Stimulated activated CD4-positive, alpha-beta T cell treated with anti-CD3 and anti-CD28 coated beads, Interleukin-2, amount 100 ng/mL, for 24 hours (primary cell): ENCODE measurements at places on chromosomes 5 and 9.

- no peak for DNase-seq
Measured at GRCh38 chr5:36664766-36665165, 58.4 kb downstream of the SLC1A3 start.

GRCh38 chr9:137145731-137146526 lies 7.0 kb downstream of the GRIN1 start:
- no peak for DNase-seq

GRCh38 chr5:134171972-134172371 lies 4.8 kb downstream of the SKP1 start:
- DNase-seq: no peak

GRCh38 chr5:34626036-34626435 lies 30.1 kb upstream of the RAI14 start:
- no peak for DNase-seq

GRCh38 chr9:35914301-35914807 lies 5.1 kb downstream of the SPAAR start:
- no peak for DNase-seq

GRCh38 chr5:127684726-127685467 lies 18.3 kb upstream of the CCDC192 start:
- DNase-seq: no peak

DNA sequence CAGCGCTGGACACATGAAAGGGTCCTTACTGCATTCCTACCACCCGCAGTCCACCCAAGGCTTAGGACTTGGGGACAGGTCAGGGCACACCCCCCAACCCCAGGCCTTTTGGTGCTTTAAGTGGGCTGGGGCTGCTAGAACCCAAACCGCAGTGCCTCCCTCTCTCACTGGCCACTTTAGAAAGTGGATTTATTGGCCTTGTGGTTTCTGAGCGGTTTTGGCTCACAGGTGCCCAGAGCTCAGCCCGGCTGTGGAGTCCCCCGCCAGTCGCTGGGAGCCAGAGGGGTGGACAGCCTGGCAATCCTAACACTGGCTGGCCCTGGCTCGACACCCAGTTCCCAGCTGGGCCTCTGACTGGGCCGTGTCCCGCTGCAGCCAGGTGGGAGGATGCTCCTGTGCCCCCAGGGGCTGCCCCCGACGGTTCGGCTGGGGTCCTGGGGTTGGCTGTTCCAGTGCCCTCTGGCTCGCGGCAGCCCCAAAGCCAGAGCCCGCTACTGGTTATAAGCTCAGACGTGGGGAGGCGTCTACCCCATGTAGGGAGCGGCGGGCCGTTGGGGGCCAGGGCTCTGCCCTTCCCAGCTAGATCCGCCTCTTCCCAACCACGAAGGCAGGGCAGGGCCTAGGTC lies 65.2 kb upstream of the RNU6ATAC start:
- no peak for DNase-seq

- no peak for DNase-seq
Measured at GRCh38 chr5:135296900-135297816, 101.9 kb downstream of the MACROH2A1 start.

- DNase-seq: no peak
Measured at GRCh38 chr5:158287643-158288271, 428.8 kb upstream of the CLINT1 start.

GRCh38 chr5:11928909-11929308 lies 24.7 kb upstream of the CTNND2 start:
- no peak for DNase-seq

DNA sequence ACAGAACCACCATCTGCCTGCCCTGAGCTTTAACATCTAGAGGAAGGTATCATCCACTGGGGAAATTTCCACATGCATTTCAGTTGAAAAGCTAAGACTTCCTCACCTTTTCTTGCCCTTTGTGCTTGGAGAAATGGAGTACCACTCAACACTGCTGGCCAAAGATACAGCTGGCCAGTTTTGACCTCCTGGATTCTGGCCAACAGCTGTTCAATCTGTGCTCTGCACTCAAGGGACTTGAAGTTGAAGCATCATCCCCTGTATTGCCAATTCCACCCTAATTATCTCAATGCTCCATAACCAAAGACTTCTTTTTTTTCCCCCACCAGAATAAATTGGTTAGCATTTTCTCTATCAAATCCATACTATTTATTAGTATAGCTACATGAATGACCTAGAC lies 70.4 kb upstream of the PRDM9 start:
- DNase-seq: no peak

- DNase-seq: no peak
Measured at GRCh38 chr5:136192526-136193321, at the start of gene SMIM32. Gene SMIM32 (minus strand): TSS chr5:136193162. CDS start chr5:136192524, 638 bp downstream.

DNA sequence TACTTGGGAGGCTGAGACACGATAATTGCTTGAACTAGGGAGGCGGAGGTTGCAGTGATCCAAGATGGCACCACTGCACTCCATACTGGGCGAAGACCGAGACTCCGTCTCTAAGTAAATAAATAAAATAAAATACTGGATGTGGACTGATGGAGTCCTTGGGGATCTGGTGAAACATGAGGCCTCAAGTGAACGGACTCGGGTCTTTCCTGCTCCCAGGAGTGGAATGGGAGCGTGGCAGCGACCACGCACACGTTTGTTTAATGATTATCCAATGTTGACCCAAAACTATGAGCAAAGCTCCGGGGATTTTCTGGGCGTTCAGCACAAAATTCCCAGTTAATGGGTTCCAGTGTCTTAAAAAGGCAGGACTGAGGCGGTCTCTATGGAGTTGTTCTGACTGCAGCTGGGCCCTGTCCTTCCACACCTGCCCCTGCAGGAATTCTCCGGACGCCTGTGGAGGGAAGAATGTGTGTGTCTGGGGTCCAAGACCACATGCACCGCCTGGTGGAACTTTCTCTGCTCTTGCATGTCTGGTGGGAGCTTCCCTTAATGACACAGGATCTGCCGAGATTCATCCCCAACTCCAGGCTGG lies 26.6 kb downstream of the NEK6 start:
- no peak for DNase-seq

GRCh38 chr5:143601357-143601756 lies 197.9 kb upstream of the NR3C1 start:
- DNase-seq: no peak

DNA sequence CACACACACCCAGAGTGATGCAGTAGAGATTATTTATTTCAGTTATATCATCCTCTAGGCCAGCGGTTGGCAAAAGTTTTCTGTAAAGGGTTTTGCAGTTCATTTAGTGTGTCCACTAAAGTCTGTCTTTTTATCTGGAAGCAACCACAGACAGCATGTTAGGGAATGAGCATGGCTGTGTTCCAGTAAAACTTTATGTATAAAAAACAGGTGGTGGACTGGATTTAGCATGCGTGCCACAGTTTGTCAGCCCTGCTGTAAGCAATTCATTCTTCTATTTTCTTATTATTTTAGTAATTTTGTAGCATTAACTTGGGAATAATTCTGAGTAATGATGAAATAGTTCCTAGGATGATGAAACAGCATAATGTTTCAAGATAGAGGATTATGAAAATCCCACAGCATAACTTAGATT lies 51.7 kb downstream of the CCNH start:
- DNase-seq: no peak

DNA sequence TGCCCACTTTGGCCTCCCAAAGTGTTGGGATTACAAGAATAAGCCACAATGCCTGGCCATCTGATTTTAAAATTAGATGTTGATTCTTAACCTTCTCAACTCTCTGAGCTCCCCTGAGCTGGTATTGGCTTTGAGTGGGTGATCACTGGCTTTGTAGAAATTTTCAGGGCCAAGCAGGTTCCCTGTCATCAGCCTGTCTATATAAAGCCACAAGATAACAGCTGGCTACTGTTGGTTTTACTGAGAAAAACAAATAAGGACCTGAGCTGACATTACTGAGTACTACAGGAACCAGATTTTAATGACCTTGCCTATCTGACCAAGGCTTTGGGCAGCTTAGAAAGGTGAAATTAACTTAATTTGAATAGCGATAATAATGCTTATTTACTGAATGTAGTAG lies 153.6 kb downstream of the MSX2 start:
- no peak for DNase-seq

DNA sequence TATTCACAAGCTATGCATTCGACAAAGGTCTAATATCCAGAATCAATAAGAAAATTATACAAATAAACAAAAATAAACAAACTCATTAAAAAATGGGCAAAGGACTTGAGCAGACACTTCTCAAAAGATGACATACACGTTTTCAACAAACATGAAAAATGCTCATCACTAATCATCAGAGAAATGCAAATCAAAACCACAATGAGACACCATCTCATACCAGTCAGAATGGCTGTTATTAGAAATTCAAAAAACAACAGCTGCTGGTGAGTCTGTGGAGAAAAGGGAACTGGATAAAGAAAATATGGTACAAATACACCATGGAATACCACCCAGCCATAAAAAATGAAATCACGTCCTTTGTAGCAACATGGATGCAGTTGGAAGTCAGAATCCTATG lies 45.1 kb upstream of the PUM3 start:
- no peak for DNase-seq

DNA sequence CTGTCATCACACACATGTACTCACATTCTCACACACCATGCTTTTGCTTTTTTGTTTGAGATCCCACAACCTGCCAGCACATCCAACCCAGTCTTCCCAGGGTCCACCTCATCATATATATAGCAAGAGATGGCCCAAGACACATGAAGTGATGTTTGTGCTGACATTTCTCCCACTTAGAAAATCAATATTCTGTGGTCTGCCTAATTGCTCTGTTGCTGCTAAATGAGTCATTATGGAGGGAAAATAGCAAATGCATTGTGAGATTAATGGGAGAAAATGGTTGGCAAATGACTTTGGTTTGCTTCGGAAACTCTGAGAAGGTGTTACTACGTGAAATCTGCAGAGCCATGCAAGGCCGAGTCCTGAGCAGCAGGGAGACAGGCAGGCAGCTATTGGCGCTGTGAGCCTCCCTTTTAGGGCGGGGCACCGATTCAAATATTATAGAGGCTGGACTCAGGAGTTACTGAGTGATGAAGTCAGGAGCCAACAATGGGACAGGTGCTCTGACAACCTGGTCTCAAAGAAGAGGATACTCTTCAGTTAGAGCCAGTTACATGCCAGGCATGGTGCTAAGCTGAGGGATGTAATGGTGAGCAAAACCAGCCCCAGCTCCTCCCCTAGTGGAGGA lies 62.8 kb downstream of the DAB2IP start:
- DNase-seq: no peak

DNA sequence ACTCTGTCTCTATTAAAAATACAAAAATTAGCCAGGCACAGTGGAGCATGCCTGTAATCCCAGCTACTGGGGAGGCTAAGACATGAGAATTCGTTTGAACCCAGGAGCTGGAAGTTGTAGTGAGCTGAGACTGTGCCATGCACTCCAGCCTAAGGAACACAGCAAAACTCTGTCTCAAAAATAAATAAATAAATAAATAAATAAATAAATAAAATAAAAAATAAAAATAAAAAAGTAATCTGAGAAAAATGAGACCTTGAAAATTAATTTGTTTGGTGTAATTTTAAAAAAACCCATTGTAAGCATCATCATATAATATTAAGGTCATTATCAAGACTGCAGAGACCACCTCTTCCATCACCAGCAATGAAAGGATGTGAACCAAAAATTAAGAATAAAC lies 997.1 kb downstream of the CDH18 start:
- no peak for DNase-seq

DNA sequence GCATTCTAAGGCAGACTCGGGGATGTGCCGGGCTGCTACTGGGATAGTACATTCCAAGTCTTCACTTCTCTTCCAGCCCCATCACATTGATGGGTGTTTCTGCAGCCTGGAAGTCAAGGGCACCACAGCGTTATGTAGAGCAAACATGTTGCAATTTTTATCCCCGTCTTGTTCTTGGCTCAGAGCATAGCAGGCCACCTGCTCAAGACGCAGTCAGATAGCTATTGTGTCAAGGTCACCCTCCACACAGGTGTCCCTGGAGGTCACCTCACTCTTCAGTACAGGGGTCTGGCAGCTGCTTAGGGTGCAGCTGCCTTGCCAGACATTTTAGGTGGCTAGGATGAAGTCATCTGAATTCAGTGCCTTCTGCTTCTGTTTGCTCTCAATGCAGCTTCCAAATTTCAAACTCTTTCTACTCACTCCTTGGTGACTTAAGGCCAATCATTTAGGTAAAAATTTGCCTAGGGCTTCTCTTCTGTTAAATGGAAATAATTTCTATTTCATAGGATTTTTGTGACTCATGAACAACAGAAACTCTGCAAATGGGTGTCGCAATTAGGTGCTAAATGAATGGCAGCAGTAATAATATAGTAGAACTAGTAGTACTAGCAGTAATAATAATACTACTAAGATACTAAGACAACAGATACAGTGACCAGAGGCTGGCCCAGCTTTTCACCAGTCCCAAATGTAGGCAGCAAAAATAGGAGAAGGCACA lies 24.3 kb downstream of the KCNV2 start:
- DNase-seq: no peak

DNA sequence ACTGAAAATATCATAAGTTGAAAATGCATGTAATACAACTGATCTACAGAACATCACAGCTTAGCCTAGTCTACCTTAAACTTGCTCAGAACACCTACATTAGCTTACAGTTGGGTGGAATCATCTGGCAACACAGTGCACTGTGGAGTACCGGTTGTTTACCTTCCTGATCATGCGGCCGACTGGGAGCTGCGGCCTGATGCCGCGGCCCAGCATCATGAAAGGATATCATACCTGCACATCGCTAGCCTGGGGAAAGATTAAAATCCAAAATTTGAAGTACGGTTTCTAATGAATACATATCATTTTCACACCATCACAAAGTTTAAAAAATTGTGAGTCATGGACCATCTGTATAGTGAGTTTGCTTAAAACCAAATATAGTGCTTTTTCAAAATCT lies 1.8 kb downstream of the HACD4 start:
- no peak for DNase-seq

DNA sequence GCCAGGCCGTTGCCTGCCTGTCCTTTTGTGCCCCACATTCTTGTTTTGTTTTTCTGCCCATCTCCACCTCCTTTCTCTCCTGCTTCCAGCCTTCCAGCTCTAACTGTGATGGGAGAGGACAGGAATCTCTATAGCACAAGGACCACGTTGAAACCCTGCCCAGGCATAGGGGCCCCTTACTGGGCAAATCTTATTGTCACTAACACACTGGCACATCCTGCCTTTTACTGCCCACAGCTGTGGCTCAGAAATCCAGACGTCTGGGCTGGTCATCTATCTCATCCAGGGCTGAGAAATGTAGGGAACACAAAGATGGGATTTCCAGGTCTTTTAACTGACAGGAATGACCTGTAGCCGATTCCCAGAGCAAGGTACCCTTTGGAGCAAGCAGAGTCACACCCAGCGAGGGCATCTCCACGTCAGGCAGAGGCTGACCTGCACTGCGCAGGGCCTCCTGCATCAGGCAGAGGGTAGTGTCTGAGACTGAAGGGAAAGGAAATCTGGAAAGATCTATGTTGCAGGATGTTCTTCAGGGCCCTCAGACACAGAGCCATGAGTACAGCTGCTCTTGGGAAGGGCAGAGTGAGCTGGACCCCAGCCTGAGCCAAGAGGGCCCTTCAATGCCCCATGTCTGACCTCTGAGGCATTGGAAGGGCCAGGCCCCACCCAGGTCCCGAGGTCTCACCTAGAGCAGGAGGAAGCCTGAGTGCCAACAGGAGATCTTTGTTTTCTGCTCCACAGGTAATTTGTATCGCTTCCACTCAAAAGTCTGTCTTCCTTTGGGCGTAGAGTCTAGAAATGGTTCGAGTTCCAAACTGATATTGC lies 278.8 kb downstream of the FSTL4 start:
- DNase-seq: no peak
